ENCODE measurements at places on chromosomes 1 and 21. TPM values are rescaled to one million over a fixed set of nuclear protein-coding genes. Genes with fewer than 3 reads are reported as not detected.

Gene MAP3K6
- total RNA-seq = 3.0 TPM

Gene IL6R
- not detected for total RNA-seq

Gene CATSPERE
- 0.26 TPM for total RNA-seq

Gene AVPR1B
- not detected for total RNA-seq

Gene ARHGAP30
- total RNA-seq = 59.6 TPM

Gene LCE3D
- total RNA-seq = not detected

Gene FOXO6
- 0.51 TPM for total RNA-seq

Measured in Karpas-422 (cell line).